ENCODE measurements at places on chromosomes 5 and 9.

GRCh38 chr5:87421307-87421706, 8.6 kb upstream of the CCNH start:
- no peak for DNase-seq

GRCh38 chr5:148811756-148812155, 14.7 kb upstream of the ADRB2 start:
- DNase-seq = no peak

GRCh38 chr5:52708463-52708862, 79.3 kb upstream of the ITGA1 start:
- DNase-seq = no peak

DNA sequence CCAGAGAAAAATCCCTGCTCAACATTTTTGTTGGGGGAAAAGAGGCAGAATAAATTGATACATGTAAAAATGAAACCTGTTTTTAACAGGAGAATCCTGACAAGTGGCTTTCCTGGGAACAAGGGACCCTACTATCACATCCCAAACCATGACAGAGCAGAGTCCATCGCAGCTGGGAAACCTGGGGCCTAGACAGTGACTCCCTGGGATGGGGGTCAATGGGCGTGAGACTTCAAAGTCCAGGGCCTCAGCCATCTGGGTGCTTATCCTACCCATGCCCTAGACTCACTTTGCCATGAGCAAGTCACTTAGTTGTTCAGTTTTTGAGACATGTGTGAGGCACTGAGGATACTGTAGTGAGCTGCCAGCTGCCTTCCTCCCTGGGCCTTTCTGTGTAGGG, 5.7 kb downstream of the TCOF1 start:
- no peak for DNase-seq

- DNase-seq = no peak
These were observed 70.9 kb downstream of the PCDH1 start for GRCh38 chr5:141807329-141807728.

All from activated T-helper 1 cell treated with Interleukin-2 at 50 U/mL for 16 hours (primary cell).